B cell (primary cell): ENCODE measurements at places on chromosomes 4 and X. TPM values are rescaled to one million over a fixed set of nuclear protein-coding genes. Genes with fewer than 3 reads are reported as not detected.

- DNase-seq: no peak
These were observed 339.7 kb upstream of the PITX2 start for GRCh38 chr4:110962616-110963015.

DNA sequence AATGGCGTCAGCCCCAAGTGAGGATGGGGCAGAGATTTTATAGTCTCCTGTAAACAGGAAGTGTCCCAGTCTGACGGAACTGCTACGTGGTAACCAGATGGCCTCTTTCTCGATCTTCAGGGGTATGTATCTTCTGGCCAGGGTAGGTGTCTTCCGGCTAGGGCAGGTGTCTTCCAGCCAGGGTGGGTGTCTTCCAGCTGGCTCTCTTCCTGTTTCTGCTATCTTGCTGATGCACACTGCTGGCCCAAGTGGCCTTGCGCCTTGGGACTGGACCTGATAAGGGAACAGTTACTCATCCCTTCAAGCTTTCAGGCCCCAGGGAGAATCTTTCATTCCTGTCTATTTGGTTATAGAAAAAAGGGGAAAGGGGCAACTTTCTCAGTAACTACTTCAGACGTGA, 178.7 kb upstream of the MAGEE2 start:
- no peak for DNase-seq

The SPANXA2 gene
- polyA plus RNA-seq: not detected in 2 replicates

- DNase-seq: no peak
These were observed 69.0 kb downstream of the HPRT1 start for GRCh38 chrX:134528960-134529359.

DNA sequence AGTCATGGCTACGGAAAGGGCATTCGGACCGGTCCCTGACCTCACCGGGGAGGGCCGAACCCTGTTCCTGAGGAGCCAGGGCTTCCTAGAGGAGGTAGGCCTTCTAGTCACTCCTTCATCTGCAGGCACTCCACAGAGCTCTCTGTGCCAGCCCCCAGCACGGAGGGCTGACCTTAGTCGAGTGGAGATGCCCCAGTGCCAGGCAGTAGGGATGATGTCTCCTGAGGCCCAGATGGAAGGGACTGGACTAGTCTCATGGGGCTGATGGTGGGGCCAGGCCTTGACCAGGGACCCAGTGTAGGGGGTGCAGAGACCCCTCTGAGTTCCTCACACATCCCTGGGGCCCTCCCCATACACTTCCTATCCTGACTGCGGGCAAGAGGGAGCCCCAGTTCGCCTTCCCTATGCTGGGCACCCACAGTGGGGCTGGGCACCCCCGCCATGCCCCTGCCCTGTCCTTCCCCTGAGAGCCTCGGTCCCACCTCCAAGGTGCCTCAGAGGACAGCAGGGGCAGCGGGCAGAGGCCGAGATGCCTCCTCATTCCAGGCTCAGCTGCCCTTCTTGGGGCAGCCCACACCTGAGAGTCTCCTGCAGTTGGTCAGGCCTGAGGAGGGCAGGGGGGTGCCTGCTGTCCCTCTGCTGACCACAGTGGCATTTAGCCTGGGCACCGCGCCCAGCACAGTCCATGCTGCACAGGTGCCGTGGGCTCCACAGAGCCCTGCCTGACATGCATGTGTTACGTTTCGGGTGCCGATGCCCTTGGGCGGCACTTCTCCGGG, 1.4 kb upstream of the MSANTD1 start:
- DNase-seq: no peak

DNA sequence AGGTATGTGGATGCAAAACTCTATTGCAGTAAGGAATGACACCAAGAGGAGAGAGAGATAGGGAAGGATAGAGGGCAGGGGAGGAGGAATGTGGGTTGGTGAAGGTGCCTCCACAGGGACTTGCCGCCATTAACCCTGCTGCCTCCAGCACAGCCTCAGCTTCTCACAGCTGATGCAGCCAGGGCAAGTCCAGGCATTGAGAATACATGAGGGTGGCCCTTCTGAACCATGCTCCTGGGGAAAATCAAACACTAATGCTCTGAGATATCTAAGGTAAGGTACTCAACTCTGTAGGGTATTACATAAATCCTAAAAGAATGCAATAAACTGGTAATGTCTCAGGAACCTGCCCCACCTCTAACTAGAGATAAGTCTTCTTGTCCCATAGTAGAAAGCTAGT, 28.7 kb downstream of the UGT2B7 start:
- no peak for DNase-seq

- DNase-seq: no peak
These were observed 20.9 kb upstream of the XPNPEP2 start for GRCh38 chrX:129717892-129718291.

The SLC2A9 gene
- polyA plus RNA-seq: 0.88 and 0.89 TPM in 2 replicates

- DNase-seq: no peak
These were observed 12.0 kb upstream of the CD38 start for GRCh38 chr4:15765910-15766697.

- DNase-seq: no peak
These were observed 851.2 kb downstream of the ADGRL3 start for GRCh38 chr4:62051332-62051731.

GRCh38 chr4:187541666-187542065, 453.9 kb upstream of the ZFP42 start:
- no peak for DNase-seq

DNA sequence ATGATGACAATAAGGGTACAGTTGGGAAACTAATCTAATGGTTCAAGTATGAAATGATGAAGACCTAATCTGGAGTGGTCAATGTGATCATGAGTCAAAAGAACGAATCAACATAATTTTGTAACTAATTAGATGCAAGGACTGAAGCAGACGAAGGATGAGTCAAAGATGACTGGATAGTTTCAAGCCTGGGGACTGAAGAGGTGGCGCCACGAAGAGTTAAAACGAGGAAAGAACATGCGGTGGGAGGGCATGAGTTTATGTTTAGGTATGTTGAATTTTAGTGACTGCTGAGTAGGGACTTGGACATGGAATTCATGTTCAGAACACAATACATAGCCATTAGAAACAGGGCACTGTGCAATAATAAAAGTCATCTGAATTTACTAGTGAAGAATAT, 221.5 kb upstream of the FAM241A start:
- DNase-seq: no peak

GRCh38 chr4:119266153-119266552, 53.6 kb downstream of the USP53 start:
- DNase-seq: no peak

The TEX13B gene
- not detected in 2 replicates for polyA plus RNA-seq

The SPATA4 gene
- not detected in 2 replicates for polyA plus RNA-seq

The CXCL3 gene
- 0.39 TPM in 1 of 2 replicates, not detected in the other for polyA plus RNA-seq

The TMEM150C gene
- 0.04 TPM in 1 of 2 replicates, not detected in the other for polyA plus RNA-seq

The TRIM2 gene
- polyA plus RNA-seq: 1.0 and 1.2 TPM in 2 replicates

The SPANXN3 gene
- polyA plus RNA-seq: not detected in 2 replicates

The HSD17B13 gene
- polyA plus RNA-seq: 0.46 and 0.63 TPM in 2 replicates

- DNase-seq: no peak
These were observed 336.9 kb upstream of the NR3C2 start for GRCh38 chr4:148778980-148779675.

The PRDM5 gene
- 0.04 TPM in 1 of 2 replicates, not detected in the other for polyA plus RNA-seq

The CT45A3 gene
- polyA plus RNA-seq: not detected in 2 replicates

DNA sequence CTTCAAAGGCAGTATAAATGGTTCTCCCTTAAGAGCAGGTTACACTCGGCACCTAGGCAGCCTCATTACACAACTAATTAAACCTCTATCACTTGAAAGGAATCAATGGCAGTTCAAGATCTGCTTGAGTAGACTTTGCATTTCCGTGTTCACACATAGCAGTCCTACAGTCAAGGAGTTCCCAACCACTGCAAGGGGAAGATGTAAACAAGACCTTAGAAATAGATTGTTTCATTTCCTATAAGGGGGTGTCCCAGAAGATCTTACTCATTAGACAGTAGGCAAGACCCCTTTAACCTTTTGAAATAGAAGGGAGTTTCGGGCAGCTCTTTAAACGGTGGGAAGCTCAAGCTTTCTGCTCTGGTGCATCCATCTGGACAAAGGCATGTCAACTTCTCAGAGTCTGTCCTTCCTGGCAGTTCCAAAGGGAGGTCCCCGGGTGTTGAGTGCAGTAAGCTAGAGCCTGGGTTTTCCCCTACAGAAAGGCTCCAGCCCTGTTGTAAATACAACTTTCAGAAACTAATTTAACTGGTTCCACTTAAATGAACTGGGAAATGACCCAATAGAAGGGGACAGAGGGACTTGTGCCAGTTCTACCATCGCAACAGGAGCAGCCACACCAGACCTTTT, 150.8 kb downstream of the RBMX2 start:
- peak; percentile 40 for DNase-seq

The TDO2 gene
- not detected in 2 replicates for polyA plus RNA-seq

DNA sequence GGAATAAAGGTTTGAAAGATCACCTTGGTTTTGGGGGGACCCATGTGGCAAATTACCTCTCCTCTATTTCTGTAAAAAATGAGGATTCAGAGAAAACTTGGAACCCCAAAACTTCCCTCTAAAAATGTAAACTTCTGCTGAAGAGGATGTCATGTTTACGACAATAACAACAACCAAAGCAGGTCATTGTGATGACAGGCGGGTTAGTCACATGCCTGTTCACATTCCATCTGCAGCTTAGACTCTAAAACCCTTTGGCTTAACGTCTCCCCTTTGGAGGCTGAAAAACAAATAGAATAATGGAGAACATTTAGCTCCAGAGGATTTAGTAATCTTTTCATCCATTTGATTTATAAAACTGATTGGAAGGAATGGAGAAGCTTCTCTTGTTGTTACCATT, 75.0 kb upstream of the FAM9C start:
- DNase-seq: no peak

DNA sequence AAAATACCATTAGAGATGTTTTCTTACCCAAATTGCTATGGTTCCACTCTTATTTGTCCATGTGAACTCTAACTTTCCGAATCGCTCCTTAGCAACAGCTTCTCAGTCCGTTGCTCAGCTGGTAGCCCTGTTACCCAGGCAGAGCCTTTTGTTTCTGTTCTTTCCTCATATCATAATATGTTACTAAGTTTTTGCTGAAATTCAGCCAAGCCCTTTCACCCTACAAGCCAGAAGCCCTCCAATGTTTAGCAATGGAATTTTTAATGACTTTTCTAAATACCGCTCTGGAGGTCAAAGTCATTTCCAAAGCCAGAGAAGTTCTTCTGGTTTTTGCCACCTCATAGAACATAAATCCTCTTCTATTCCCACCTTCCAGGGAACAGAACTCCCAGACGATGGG, 1029.5 kb downstream of the C4orf33 start:
- DNase-seq: no peak

DNA sequence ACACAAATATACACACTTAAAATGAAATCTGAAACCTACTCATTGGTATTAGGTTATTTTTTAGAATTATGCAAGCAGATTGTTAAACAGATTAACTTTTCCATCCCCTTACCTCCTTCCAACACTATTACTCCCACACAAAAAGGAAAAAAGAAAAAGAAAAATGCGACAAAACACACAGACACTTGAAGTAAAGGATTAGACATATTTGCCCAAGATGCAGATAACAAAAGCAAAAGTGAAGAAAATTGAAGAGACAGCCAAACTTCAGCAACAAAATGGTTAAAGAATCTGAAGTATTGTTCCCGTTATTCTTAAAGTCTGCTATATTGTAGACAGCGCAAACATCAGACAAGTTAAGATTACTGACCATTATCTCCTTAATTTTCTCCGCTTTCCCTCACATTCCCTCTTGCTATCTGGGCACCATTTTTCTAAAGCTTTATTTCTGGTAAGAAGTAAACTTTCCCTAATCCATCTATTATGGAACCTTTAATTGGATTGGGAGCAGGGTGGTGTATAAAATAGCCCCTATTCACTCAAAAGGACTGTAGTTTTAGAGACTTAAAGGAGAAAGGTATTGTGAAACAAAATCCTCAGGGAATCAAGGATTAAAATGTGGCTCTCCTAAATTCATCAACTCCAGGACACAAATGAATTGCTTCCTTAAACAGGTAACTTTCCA, 34.7 kb upstream of the MAB21L2 start:
- DNase-seq: no peak

GRCh38 chr4:79964020-79964399, 109.0 kb downstream of the ANTXR2 start:
- no peak for DNase-seq

DNA sequence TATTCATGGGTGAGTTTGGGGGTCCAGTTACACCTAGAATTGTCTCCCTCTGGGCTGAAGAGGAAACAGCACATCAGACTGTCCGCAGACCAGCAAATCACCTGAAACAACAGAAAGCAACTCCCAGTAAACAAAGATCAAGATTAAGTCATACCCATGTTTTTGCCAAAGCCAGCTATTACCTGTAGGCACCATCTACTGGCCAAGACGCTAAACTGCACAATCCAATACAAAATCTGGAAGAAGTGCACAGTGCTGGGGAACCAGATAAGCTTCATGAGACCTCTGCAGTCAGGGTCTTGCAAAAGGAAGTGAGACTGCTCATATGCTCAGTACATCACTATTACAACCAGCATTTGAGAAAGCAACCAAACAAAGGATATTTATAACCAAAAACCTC, 157.5 kb upstream of the ITM2A start:
- no peak for DNase-seq

GRCh38 chrX:150362599-150363481, at the start of gene MAMLD1:
MAMLD1 (plus strand) TSS chrX:150363317; CDS start chrX:150445517, 82,200 bp downstream.
- peak; percentile 61 for DNase-seq

- no peak for DNase-seq
These were observed 91.5 kb upstream of the MAP9 start for GRCh38 chr4:155468282-155468681.

GRCh38 chrX:30373951-30374350, 64.8 kb upstream of the NR0B1 start:
- no peak for DNase-seq

The ARAP2 gene
- 13.2 and 18.3 TPM in 2 replicates for polyA plus RNA-seq

The EMCN gene
- polyA plus RNA-seq: not detected in 2 replicates

The GATA1 gene
- 0.16 TPM in 1 of 2 replicates, not detected in the other for polyA plus RNA-seq

GRCh38 chr4:135775909-135776308, 1574.3 kb upstream of the PABPC4L start:
- DNase-seq: no peak

The RAB9B gene
- polyA plus RNA-seq: 0.23 and 0.43 TPM in 2 replicates
